Activated naive CD4-positive, alpha-beta T cell treated with Interleukin-2 at 50 U/mL for 16 hours (primary cell): ENCODE measurements at places on chromosomes 13 and 19.

GRCh38 chr19:8045872-8046568 lies 6.5 kb upstream of the CCL25 start:
- no peak for DNase-seq

- DNase-seq = no peak
These were observed 141.3 kb downstream of the FGF9 start for GRCh38 chr13:21812192-21812626.

DNA sequence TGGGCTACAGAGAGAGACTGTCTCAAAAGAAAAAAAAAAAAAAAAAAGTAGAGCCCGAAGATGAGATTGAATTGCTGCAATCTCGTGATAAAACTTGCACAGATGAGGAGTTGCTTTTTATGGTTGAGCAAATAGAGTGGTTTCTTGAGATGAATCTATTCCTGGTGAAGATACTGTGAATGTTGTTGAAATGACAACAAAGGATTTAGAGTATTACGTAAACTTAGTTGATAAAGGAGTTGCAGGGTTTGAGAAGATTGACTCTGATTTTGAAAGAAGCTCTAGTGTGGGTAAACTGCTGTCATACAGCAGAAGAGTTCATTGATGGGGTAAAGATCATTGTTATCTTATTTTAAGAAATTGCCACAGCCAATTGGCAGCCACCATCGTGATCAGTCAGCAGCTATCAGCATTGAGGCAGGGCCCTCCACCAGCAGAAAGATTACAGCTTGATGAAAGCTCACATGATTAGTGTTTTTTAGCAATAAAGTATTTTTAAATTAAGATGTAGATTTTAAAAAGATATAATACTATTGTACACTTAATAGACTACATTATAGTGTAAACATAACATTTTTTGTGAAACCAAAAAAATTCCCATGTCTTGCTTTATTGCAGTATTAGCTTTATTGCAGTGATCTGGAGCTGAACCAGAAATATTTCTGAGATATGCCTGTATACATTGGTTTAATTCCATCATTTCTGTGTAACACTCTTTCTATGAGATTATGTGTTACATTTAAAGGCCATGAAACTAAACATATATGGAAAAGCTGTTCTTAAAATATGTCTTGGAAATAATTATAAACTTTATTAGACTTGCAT lies 43.1 kb downstream of the ZMYM2 start:
- DNase-seq = no peak

DNA sequence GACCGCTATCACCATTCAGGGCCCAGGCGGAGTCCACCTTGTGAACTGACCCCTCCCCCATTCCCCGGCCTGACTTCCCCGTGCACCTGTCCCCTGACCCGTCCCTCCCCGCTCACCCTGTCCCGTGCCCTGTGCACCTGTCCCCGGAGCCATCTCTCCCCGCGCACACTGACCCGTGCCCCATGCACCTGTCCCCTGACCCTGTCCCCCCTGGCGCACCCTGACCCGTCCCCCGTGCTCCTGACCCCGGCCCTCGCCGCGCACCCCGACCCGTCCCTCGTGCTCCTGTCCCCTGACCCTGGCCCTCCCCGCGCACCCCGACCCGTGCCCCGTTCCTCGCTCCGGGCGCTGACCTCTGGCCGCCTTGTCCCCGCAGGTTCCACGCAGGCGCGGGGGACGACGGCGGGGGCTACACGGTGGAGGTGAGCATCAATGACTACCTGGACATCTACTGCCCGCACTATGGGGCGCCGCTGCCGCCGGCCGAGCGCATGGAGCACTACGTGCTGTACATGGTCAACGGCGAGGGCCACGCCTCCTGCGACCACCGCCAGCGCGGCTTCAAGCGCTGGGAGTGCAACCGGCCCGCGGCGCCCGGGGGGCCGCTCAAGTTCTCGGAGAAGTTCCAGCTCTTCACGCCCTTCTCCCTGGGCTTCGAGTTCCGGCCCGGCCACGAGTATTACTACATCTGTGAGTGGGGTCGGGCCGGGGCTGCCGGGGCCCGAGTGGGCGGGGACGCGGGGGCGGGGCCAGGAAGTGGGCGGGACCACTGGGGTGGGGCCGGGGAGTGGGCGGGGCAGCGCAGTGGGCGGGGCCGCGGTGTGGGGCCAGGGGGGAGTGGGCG lies 9.7 kb downstream of the EFNA2 start:
- DNase-seq = peak; percentile 38

DNA sequence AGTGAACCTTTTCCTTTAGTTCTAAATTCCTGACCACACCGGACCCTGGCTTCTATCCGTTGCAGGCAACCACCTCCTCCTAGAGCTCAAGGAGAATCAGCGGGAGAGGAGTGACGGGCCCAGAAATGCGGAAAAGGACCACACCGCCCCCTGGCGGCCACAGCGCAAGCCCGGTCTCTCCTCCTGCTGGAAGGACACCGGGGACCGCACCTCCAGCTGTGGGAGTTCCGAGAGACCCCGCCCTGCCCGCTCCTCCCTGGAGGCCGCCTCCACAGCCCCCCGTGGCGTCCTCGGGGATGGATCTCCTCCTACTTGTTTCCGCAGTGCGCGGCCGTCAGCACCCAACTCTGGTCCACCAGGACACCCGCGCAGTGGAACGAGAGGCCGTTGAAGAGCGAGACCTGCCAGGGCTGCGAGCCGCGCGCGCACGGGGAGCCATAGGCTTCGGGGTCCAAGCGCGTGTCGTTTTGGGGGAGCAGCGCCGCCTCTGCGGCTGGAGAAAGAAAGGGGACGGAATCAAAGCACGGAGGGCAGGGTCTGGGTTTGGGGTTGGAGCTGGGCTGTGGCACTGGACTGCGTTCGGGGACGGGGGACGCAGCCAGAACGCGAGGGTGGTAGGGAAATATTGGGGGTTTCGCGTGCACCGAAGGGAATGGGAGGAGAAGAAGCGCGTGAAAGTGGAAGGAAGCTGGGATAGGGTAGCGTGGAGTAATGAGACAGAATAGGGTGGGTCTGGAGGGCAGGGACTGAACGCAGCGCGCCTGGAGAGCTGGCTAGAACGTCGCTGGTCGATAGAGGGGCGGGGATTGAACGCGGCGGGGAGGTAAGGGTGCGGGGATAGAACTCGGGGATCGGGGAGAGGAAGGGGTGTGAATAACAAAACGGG lies 2.5 kb downstream of the KLK10 start:
- DNase-seq = peak; percentile 34

GRCh38 chr13:73532582-73532981 lies 473.8 kb downstream of the KLF5 start:
- no peak for DNase-seq

DNA sequence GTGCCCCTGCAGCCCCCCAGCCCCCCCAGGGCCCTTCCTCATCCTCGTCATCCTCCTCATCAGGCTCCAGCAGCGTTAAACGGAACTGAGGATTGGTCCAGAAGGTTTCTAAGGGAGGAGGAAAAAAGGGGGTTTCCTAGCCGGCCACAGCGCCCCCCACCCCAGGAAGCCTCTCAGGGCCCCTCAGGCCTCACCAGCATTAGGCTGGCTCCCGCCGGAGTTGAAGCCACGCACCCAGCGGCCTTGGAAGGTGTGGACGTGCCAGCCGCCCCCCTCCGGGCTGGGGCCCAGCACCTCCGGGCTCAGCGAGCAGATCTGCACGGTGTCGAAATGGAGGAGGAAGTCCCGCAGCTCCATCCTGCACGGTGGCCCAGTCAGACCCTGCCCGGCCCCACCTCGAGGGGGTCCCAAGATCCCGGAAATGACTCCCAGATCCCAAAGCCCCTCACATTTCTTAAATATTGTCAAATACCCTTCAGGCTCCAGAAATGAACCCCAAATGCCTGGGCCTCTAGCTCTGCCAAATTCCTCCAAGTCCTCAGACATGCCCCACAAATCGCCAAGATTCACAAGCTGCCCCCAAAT lies 6.9 kb downstream of the CAPN12 start:
- DNase-seq = no peak

DNA sequence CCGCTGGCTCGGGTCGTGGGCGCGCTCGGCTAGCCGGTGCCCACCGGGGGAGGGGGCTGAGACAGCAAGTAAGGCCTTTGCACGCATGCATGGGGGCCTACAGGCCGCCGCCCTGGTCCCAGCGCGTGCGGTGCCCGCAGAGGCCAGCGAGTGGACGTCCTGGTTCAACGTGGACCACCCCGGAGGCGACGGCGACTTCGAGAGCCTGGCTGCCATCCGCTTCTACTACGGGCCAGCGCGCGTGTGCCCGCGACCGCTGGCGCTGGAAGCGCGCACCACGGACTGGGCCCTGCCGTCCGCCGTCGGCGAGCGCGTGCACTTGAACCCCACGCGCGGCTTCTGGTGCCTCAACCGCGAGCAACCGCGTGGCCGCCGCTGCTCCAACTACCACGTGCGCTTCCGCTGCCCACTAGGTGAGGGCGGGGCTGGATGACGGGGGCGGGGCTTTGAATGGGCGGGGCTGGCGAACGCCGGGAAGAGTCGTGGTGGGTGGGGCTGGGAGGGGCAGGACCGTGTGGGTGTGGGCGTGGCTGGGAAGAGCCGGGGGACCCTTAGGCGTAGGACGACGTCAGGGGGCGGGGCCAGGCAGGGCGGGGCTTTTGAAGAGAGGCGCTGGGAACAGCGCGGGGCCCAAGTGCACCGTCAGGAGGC lies 2.1 kb downstream of the CILP2 start:
- DNase-seq = peak; percentile 64

GRCh38 chr13:76703216-76703615 lies 183.0 kb downstream of the KCTD12 start:
- DNase-seq = no peak

DNA sequence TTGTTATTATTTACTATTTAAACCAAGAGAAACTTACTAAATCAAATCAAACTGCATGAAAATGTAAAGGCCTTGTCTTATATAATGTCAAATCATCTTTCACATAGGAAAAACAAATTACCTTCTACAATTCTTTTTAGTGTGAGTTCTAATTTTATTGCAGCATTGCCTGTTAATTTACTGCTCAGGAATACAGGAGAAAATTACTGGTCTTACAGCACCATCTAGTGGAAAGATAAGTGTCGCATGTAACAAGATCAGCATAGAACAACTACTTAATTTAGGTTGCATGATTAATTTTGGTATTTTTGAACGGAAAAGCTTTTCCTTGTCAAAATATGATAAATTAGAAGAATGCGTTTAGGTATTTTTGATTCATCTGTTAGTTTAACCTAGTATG lies 502.7 kb downstream of the UQCRFS1 start:
- no peak for DNase-seq

GRCh38 chr13:114266241-114266640 lies 15.2 kb upstream of the UPF3A start:
- DNase-seq = no peak

DNA sequence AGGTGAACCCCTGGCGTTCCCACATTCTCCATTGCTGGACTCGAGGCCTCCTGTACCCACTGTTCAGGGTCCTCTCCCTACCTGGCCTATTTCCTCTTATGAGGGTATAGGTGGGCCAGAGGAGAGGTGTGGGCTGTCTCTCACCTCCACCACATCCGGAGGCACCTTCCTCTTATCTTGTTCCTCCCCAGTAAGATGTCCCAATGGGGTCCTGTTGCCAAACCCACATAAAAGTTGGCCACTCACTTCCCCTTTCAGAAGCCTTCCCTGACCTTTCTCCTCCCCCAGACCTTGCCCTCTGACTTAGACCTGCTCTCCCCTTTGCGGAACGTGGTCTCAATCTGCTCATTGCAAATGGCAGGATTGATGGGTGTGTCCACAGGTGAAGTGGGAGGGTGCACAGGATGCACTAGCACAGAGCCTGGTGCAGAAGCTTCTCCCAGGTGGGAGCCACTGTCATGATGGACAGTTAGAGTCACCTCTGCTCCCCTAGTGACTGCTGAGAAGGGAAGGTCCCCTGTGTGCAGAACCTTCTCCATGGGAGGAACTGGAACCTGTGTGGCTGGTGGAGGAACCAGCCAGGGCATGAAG lies 1.3 kb downstream of the CYP4F3 start:
- no peak for DNase-seq
